Uterus (tissue), 4 donors: ENCODE measurements at places on chromosomes 12 and 14.

- no peak for DNase-seq
Measured at GRCh38 chr14:50758945-50759344, 72.0 kb downstream of the NIN start.

DNA sequence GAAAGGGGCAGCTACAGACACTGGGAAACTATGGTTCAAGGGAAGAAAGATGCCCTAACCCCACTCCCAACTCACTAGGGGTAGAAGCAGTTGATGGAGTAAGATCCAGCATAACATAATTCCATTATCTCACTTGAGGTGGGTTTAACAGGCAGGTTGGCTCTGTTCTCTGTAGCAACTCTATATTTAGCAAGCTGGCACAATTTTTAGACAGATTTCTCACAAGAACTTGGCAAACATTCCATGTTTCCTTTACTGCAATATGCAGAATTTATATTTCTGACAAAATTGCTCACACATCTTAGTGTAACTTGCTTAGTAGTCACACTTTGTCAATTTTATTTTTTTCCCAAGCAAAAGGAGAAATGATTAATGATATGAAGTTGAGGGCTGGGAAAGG lies 475.4 kb downstream of the RMST start:
- DNase-seq, result no peak

DNA sequence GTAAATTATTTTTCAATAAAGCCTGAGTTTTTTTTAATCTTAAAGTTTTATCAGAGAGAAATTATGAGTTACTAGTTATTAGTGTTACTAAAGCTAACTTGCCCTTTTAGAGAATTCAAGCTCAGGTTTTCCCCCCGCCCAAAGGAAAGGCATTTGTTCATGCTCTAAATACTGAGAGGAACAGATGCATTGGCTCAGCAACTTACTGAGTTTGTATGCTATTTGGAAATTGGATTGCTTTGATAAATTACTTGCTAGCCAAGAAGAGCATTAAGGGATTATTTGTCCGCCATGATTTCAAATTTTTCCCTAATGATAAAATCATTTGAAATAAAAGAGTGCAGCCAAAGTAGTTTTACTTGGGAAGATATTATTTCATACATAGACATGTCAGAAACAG lies 149.4 kb downstream of the METTL25 start:
- no peak for DNase-seq

DNA sequence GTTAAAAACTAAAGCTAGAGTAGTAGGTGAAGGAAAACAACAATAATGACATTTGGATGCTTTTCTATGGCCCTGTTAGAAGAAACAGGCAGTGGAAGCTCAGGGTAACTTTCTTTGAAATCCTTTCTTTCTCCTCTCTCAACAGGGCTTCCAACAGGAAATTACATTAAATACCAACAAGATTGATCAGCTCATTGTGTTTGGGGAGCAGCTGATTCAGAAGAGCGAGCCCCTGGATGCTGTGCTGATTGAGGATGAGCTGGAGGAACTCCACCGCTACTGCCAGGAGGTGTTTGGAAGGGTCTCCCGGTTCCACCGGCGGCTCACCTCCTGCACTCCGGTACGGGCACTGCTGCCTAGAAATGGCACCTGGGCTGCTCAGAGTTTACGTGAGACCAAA lies 81.5 kb downstream of the ESR2 start:
- DNase-seq, result no peak

DNA sequence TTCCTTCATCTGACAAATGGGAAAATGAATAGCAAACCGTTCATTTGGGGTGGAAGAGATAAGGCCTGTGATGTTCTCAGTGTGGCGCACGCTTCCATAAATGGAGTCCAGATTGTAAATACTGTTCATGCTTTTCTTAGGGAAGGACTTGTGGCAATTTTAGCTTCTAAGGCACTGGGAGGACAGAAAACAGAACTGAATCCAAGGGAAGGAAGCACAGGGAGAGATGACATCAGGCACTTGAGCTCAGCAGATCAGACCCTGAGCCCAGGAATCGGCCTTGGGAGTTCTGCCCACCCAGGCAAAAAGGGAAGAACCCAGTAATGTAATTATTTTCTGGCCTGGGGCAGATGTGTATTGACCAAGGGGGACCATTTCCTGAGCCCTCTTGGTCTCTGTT lies 7.2 kb upstream of the SH2B3 start:
- no peak for DNase-seq
